ENCODE measurements at places on chromosomes 7 and 10.

DNA sequence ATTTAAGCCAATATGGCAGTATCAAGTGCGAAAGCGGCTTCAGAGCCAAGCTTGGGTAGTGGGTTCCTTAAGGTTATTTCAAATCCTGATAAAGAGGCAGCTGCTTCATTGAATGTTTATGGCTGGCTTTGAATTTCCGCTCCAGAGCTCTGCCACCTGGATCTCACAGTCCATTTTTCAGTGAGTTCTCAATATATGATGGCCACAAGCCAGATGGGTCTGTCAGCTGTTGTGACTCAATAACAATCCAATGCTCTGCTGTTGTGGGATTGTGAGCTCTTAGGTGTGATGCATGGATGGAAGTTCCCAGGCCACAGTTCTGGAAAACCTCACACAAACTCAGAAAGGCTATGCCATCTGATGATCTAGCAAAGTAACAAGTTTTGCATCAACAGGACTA, 743.8 kb upstream of the LRRN3 start:
- no peak for DNase-seq

- no peak for DNase-seq
Measured at GRCh38 chr10:58508316-58508715, 4.4 kb upstream of the BICC1 start.

DNA sequence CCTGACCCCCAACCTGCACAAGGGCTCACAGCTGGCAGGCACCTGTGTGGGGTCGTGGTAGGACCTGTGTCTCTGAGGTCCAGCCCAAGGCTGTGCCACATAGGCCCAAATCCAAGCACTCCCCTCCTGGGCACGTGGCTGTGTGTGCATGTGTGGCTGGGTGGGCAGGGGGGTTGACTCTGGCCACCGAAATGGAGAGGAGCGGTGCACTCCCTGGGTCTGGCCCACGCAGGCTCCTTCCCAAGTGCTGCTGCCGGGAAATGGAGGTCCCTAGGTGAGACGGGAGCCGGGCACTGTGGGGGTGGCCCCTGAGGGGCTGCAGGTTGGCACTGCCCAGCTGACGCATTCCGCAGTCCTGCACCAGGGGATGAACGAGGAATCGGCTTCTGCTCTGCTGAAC, 528.1 kb downstream of the DNAJB6 start:
- no peak for DNase-seq

DNA sequence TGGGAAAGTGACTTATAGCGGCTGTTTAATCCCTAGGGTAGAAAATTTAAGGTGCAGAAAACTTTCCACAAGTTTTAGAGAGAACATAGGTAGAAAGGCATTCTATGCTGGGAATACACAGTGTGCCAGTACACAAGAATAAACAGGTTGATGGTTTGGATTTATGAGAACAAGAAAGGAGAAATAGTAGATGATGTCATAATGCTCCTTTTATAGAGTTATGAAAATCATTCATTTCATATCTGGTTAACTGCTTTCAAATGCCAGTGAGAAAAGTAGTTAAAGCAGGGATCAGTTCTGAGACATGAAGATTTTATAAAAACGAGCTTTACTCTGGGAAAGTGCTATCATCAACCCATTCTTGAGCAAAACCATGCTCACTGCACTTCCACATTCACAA, 311.4 kb downstream of the PARD3 start:
- no peak for DNase-seq

DNA sequence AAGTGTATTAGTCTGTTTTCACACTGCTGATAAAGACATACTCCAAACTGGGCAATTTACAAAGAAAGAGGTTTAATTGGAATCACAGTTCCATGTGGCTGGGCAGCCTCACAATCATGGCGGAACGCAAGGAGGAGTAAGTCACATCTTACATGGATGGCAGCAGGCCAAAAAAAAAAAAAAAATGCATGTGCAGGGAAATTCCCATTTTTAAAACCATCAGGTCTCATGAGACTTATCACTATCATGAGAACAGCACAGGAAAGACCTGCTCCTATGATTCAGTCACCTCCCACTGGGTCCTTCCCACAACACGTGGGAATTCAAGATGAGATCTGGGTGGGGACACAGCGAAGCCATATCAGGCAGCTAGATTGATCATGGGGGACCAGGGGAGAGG, 136.8 kb downstream of the EXOC4 start:
- DNase-seq: no peak

DNA sequence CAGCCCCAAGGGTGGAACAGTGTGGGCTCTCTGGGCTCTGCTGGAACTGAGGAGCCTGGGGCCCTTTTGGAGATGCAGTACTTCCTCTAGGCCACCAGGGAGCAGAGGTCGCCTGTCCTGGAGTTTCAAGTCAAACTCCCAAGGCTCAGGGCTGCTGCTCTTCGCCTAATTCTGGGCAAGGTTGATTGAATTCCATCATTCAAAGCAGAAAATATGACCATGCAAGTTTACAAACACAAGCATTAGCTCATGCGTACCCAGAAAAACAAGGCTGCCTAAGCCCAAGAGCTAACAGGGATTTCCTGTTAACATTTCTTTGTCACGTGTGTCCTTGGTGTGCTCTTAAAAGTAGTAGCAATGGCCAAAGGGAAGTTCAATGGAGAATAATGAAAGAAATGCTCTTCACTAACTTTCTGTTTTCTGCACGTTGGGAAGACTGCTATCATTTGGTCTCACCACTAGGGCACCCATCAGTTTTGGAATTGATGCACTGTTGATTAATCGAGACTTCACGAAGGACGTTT, 20.1 kb downstream of the LDB3 start:
- DNase-seq: peak; percentile 32

GRCh38 chr7:104362756-104363155, 34.4 kb downstream of the LHFPL3 start:
- no peak for DNase-seq

DNA sequence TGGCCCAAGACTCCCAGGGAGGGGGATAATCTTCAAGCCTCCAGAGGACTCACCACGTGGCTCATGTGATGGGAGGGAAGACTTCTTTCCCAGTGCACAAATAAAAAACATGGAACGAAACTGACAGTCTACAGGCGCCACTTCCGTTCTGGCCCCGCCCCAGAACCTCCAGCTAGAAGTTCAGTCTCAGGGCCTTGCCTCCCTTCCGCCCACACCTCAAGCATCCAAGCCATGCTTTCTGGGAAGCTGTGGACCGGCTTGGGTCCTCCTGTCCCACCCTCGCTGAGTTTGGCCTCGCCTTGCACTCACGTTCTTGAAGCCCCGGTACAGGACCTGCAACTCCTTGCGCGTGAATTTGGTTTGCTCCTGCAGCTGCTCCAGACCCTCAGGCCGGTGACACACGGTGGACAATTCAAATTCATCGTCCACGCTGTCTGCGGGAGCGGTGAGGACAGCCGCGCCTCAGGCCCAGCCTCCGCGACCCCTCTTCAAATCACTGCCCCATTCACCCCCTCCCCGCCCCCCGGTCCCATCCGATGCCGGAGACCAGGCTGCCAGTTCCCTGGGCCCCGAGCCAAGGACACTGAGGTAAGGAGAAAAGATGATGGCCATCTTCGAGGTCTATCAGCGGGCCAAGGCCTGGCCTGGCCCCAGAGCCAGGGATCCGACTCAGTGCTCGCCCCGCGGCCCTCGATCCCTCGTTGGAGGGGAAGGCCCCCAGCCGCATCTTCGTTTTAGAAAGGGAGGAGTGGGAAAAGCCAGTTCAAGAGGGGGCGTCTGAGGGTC, 10.7 kb upstream of the OGA start:
- no peak for DNase-seq

DNA sequence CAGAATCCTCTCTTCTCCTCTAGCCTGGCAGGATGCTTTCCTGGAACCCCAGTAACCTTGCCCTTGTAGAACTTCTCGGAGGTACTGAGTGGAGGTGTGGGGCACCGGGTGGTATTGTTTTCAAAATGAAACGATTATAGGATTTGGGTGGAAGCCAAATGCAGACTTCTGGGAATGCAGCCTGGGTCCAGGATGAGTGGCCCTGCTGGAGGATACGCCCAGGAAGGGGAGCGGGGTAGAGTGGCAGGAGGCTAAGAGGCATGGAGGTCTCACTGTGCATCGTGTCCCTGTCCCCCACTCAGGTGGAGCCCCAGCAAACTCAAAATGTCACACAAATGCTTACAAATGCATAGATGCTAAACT, 109.1 kb upstream of the PPIF start:
- no peak for DNase-seq

- DNase-seq: no peak
Measured at GRCh38 chr10:132441818-132442524, 45.0 kb downstream of the PWWP2B start.

DNA sequence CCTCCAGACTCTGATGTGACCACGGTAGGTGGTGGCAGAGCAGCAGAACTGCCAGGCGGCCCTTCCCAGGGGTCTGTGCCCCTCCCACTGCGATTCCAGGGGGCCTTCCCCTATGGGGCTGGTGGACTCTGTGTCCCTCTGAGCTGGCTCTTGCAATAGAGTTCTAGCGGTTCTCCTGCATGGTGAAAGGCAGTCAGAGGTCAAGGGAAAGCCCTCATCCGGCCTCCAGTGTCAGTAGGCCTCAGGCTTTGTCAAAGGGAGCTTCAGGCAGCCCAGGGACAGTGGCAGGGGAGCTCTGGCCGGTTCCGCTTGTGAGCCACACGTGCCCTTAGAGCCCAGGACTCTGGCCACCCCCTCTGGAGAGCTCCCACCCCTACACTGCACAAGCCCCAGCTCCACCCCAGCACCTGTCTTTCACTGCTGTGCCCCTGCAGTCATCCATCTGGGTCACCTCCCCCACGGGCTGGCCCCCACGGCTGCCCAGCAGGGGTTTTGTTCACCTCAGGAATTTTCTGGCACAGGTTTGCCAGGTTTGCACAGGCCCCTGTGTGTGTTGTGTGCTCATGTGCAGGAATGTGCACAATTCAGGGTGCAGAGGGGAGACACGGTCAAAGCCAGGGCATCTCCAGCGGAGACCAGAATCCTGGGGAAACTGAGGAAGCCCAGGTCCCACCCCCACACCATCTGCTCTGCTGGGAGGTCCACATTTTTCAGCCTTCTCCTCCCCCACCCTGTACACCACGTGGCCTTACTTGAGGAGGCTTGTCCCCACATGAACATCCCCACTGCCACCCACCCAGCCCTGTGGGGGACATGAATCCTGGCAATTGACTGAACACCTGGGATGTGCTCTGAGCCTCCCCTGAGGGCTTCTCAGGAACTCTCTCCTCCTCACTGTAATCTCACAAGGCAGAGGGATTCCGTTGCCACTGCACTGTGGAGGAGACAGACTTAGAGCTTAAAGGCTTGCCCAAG, 23.8 kb downstream of the C10orf105 start:
- DNase-seq: no peak

GRCh38 chr7:23014681-23015080, 751 bp upstream of the HYCC1 start:
- DNase-seq: no peak

DNA sequence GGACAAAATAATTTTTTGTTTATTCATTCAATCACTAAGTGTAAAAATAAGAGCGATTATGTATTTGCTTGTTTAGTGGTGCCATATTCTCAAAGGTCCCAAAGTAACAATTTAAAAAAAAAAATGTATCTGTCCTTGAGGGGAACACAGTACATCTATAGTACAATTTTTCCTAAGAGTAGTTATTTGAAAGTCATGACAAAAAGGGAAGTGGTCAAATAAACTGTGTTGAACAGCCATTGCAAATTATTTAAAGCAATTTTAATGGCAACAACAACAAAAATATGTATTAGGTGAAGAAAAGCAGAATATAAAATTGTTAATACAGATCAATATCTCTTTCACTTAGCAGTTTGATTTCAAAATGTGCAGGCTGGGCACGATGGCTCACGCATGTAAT, 943.5 kb downstream of the CNTNAP2 start:
- DNase-seq: no peak

DNA sequence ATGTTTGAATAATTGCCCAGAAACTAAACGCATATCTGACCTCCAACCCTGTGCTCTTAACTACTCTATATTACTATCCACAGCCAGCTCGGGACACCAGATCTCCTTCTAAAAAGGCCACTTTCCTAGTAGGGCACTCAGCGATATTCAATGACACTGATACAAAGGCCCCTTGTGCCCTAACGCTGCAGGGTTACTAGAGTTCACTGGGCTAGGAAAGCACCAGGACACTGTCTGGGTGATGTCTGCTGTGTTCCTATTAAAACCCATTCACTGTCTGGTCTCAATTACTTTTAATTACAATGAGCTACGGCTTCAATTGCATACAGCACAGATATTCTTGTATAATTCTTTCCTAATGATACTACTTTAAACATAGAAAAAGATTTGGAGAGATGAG, 91.7 kb downstream of the SORCS1 start:
- no peak for DNase-seq

DNA sequence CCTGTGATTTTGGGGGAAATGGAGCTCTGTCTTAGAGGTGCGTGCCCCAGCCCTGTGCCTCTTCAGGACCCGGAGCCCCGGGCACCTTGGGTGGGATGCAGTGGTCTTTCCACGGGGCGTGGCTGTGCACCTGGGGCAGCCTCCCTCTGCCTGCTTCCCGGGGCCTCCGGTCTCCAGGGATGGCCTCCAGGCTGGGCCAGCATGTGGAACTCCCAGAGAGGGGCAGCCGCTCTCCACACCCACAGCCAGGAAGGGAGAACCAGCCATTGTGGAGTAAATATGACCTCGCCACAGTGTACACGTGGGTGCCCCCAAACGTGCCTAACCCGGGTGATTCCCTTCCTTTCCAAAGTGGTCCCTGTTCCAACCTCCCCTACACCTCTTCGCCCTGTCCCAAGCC, 52.6 kb downstream of the JAKMIP3 start:
- no peak for DNase-seq

DNA sequence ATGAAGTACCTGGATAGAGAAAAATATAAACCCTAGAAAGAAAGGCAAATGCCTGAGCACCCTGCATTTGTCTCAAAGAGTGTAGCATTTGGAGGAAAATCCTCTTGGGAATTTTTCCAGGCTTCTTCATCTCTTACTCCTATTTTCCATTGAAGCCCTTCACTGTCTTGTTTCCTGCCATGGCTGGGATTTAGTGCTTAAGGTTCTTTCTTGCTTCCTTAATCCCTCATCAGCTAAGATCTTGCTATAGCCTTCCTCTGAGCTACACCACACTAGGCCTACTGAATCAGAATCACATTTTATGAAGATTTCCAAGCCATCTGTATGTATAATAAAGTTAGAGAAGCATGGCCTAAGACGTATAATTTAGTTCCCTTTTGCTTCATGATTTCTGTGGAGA, 97.5 kb upstream of the PHYHIPL start:
- no peak for DNase-seq

DNA sequence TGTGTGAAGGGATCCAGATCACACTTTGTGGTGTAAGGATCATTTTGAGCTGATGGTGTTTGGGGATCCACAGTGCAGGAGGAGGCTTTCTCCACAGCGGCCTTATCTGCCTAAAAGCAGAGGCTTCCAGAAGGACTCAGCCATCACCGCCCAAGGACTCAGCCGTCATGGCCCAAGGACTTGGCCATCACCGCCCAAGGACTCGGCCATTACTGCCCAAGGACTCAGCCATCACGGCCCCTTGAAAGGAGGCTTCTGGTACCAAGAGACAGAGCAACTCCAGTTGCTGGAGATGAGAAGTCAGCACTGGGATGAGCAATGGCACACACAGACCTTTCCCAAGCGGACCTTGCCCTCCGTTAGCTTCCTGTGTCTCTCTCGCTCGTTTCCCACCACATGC, 6.0 kb upstream of the CFAP46 start:
- DNase-seq: no peak

GRCh38 chr10:97078261-97078937, 107.4 kb downstream of the SLIT1 start:
- no peak for DNase-seq

- DNase-seq: no peak
Measured at GRCh38 chr7:128777156-128778123, 1.8 kb upstream of the OPN1SW start.
